ENCODE measurements at places on chromosomes 2 and 18.

- DNase-seq, result no peak
Observed at GRCh38 chr2:12441750-12442475, 274.8 kb upstream of the TRIB2 start.

GRCh38 chr2:74917702-74918619 is 40.5 kb upstream of the POLE4 start:
- no peak for DNase-seq

DNA sequence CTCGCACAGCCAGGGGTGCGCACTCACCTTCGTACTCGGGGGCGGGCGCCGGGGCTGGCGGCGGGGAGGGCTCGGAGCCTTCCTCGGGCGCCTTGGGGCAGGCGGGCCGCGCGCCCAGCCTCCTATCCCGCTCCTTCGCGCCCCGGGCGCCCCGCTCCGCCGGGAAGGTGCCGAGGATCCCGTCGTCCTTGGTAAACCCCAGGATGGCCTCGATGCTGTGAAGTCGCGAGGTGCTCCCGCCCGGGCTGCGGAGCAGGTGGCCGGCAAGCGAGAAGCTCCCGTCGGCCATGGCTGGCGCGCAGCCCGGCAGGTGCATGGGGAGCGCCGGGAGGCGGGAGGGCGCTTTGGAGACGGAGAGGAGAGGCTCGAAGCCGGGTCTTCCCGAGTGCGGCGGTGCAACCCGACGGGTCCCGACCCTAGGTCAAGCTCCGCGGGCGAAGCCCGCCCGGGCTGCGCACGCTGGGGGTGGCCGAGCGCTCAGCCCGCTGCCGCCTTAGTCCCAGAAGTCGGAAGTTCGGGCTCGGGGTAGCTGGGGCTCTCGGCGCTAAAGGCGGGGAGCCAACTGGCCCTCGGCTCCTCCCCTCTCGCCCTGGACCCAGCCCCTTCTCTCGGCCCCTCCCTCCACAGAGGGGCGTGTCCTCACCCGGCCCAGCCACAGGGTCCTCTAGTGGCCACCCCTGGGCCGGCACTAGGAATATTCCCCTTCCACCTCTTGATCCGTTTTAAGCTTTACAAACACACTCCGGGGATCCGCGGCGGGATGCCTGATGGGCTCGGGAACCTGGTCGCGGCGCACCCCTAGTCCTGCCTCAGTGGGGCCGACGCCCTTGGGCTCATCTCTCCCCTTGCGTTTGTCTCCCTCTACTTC is at the start of gene RAX:
TSS of gene RAX (minus strand) at position 564 of the 868 bp plus-strand sequence. CDS start at position 316, 248 bp downstream.
- no peak for DNase-seq

DNA sequence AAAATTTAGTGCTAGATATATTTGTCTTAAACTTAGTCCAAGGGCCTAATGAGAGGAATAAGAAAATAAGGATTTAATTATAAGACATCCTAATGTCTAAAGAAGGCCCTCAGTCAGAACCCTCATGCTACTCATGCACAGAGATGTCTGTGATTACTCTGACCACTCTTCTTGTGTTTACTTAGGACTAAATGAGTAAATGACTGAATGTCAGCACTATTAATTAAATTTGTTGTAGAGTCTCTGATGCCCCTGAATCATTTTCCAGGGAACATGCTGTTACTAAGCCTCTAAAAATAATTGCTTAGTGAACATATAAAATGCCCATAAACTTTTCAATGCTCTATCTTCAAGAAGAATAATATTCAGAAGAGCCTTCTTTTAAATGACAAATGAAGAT is 32.4 kb downstream of the GULP1 start:
- DNase-seq, result no peak

DNA sequence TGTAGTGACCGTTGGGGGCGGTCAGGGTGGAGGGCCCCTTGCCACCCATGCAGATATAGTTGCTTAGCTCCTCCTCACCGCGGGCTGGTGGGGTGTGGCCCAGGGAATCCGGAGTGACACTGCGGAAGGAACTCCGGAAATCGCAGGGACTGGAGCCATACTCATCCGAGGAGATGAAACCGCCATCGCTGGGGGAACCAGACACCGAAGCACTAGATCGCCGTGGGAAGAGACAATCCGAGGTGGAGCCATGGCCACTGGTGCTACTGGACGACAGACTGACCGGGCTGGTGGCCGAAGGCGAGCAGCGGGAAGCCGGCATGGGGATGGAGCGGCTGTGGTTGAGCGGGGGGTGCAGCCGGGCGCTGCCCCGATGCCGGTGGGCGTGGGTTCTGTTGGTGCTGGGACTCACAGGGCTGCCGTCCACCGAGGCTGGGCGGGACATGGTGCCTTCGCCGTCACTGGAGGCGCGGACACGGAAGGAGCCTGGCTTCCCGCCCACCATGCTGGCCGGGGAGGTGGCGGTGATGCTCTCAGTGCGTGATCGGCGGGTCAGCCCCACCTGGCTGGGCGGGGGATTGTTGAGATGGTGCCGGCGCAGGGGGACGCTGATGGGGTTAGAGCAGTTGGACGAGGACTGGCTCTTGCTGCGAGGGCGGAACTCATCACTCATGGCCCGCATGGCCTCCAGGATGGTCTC is 2.2 kb downstream of the IRS1 start:
- DNase-seq, result no peak

DNA sequence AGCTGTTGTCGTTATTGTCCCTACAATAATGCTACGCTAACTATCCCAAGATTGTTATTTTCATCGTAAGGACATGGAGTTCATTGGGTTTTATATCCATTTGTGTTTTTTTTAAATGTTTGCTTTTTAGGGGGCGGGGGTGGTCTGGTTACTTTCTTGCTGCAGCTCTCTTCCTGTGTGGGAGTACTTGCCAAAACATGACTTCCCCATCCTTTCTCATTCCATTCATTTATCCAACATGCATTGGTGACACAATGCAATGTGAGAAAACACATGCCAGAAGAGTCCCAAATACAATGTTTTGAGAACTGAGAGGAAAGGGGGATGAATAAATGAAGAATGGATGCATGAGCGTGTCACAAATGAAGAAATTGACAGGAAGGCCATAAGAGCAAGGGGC is 55.9 kb downstream of the E2F6 start:
- no peak for DNase-seq

DNA sequence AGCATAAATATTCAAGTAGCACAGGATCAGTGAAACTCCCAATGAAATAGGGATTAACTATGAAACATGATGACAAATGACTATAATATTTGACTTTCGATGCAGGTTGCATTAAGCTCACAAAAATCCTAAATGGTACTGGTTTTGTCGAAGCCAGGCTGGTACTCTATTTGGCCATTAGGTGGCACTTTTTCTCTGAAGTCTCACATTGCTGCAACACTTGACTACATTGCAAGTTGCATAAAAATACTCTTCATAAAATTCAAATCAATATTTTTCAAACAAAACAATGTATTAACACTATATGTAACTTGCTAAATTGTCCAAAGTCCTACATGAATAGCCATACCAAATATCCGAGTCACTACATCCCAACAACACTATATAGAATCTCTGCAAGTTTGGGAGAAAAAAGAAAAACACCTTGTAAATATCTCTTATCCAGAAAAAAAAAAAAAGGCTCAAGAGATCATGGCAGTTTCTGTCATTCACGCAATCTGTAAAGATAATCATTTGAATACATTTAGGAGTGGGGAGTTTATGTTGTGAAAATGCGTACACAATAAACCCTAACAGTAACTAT is 9.5 kb downstream of the RTTN start:
- no peak for DNase-seq

DNA sequence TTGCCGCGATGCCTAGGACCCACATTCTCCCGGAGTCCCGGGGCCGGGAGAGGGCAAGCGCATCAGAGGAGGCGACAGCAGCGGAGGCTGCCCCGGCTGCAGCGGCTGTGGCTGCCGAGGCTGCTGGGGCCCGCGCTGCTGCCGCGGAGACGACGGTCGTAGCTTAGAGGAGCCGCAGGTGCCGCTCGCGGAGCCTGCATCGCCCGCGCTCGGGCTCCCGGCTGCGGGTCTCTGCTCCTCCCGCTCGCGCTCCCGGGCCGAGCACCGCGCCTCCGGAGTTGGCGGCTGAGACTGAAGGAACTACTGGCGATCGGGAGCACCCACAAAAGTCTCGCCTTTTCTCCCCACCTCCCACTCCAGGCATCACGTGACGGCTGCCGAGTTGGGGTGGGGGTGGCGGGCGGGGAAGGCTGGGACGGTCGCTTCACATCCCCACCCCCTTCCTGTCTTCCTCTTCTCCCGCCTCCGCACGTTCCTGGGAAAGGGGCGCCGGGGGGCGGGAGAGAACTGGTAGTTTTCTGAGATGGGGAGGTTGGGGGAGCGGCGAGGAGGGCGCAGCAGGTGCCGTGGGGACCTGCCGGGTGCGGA is at the start of gene LYPD1:
TSS of gene LYPD1 (minus strand) at position 298 of the 588 bp plus-strand sequence. CDS start at position 25, 273 bp downstream.
- DNase-seq, result no peak

GRCh38 chr18:629269-630150 is 27.9 kb upstream of the TYMS start:
- DNase-seq, result no peak

GRCh38 chr2:45708501-45708900 is 57.0 kb downstream of the PRKCE start:
- DNase-seq, result no peak

- no peak for DNase-seq
Observed at GRCh38 chr2:23029951-23030350, 355.0 kb upstream of the KLHL29 start.

GRCh38 chr2:10266133-10266620 is 36.5 kb upstream of the HPCAL1 start:
- DNase-seq, result no peak

- no peak for DNase-seq
Observed at GRCh38 chr18:75167759-75168618, 41.0 kb downstream of the PTGR3 start.

GRCh38 chr2:177579486-177580036 is 187.0 kb downstream of the AGPS start:
- DNase-seq, result no peak

DNA sequence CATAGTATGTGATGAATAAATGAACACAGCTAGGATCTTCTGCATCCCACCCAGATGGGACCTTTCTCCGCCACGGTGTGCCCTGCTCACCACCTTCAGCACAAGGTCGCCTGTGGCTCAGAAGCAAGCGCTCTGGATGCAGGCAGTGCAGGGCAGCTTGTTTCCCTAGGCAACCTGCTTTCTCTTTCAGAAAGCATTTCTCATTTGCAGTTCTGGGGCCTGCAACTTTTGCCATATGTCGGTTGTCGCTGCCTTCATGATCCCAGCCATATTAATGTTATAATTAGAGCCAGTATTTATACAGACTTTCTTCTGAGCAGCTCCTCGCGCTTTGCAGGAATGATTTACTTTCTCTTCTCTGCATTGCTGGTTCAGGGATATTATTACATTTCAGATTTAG is 692.8 kb downstream of the RNF144A start:
- no peak for DNase-seq

DNA sequence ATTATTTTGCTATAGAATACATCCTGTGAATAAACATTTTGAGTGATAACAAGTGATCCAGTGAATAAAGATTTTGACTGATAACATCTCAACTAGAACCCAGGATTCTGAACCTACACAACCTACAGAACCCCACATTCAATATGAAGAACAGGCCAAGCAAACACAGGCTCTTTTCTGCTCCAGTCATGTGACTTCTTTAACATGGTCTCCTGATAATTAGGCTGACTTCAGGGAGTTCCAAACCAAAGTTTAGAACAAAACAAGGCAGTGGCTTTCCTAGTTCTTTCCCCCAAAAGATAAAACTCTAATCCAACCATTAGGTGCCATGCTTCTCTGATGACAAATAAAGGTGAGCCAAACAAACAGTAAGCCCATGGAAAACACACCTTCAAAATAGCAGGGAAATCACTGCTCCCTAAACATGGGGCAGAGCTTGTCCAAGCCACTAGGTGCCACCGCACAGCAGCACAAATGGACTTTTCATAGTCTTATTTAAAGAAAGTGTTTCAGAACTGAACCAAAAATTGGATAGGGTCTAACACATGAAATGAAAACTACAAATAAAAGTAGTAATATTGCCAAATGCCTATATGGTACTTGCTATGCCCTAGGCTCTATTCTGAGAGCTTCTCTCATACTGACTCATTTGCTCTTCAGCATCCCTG is 95.3 kb downstream of the EVA1A start:
- DNase-seq, result no peak

GRCh38 chr2:20762945-20763683 is 59.8 kb downstream of the LDAH start:
- DNase-seq, result no peak

DNA sequence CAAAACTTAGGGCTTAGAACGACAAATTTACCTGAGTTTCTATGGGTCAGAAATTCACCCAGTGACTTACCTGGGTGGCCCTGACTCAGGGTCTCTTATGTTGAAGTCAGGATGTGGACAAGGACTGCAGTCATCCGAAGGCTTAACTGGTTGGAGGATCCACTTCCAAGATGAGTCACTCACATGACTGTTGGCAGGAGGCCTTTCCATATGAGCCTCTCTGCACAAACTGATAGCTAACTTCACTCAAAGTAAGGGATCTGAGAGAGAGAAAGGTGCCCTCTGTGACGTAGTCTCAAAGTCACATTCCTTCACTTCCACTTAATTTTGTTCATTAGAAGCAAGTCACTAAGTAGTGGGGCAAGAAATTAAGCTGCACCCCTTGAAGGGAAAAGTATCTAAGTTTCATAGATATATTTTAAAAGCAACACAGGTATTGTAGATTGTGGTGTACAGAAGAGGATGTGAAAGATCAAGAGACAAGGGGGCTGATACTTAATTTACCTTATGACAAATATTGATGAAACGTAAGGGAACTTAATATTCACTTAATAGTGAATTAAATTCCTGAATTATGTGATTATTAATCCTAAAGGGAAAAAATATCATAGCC is 48.4 kb downstream of the TANK start:
- no peak for DNase-seq

DNA sequence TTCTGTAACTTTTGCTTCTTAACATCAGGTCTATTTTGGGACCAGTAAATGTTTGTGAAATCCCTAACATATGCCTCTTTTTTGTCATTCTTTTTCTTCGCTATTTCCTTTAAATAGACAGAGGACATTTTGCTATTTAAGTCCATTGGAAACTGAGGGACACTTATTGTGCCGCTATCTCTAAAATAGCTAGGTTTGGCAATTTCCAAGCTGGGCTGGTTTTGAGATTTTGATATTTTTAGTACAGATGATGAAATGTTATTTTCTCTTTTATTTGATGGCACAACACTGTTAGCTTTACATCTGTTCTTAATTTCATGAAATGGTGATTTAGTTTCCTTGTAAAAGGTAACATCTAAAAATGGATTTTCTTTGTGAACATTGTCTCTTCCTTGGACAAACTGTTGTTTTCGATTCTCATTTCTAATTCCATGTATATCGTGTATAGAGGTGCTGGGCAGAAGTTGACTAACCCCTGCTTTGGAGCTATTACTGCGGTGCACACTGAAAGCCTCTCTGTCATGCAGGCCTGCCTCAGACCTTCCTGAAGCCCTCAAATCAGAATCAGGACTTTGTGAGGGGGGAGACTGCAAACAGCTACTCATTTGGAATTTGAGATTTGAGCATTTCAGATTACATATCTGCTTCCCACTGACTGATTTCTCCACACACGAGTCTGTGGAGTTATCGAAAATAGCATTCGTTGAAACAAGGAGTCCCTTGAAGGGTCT is 594 bp downstream of the RAD51AP2 start:
- no peak for DNase-seq

DNA sequence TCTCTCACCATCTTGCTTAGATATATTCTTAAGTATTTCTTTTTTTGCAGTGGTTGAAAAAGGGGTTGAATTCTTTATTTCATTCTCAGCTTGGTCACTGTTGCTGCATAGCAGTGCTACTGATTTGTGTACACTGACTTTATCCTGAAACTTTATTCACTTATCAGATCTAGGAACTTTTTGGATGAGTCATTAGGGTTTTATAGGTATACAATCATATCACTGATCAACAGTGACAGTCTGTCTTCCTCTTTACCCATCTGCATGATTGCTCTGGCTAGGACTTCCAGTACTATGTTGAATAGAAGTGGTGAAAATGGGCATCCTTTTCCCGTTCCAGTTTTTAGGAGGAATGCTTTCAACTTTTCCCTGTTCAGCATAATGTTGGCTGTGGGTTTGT is 6.5 kb downstream of the STARD6 start:
- no peak for DNase-seq

Data from GDM1 (cell line).